ENCODE measurements at places on chromosomes 4 and X.

GRCh38 chrX:40908026-40908425, 172.7 kb upstream of the MED14 start:
- no peak for DNase-seq

DNA sequence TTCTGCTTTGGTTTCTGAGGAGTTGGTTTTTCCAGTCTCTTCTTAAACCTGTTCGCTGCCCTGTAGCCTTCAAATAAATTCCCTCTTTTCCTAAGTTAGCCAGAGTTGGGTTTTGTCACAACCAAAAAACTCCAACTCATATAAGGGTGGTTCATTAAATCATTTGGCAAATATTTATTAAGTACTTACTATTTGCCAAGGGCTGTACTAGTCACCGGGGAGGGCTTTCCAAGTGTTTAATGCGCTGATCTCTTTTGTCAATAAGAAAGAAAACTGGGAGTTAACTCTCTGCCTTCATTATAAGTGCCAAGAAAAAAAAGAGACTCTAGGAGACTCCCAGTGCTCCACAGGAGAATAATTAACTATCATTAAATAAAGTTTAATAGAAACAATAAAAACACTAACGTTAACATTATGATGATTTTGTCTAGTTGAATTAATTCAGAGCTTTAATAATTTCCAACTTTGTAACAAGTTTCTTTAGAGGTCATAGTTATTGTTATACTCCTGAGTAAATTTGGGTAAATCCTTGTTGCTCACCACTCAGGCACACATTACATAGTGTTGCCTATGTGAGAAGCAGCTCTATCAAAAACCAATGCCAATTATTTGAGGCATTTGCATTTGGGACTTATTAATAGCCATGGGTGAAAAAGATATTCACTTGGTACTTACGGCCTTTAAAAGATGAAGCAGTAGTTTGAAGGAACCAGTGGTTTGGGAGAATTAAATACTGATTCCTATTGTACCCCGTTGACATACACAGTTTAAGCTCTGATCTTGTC, 122.5 kb upstream of the TEX13D start:
- DNase-seq: no peak

DNA sequence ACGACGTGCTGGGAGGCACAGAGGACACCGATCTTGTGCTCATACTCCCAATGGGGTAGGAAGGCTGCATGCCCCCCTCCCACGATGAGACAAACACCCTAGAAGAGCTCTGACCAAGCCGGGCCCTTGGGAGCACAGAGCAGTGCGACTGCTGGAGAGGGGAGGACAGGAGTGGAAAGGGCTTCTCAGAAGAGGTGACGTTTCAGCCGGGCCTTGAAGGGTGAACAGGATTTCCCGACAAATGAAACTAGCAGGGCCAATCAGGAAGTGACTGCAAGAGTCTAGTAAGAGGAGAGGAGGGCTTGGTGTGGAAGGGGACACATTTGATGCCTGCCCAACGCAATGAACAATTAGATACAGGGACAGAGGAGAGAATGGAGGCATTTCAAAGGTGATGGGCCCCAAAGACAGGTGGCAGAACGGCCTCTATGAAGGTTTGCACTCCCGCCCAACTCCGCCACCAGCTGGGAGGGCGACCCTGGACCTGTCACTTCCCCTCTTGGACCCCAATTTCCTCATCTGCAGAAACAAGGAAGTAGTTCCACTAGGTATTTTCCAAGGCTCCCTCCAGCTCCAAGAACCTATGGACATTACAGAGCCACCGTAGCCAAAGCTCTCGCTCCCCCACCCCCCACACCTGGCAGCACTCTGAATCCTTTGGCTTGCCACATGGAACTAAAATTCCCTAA, 3.9 kb downstream of the HCFC1 start:
- no peak for DNase-seq

DNA sequence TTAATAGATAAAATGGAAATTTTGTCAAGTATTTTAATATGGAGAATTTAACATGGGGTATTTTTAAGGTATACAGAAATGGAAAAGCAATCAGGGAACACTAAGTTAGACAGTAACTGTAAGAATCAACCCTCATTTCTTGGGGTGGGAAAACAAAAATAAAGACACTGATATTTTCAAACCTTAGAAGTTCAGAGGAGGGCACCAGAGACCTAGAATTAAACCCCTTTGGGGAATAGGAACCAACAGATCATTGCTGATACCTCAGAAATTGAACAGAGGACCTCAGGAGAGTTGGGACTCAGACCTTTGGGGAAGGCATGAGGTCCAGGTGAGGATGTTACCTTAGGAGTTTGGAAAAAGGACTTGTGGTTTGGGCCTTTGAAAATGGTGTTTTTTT, 435.6 kb downstream of the TMA16 start:
- no peak for DNase-seq

- no peak for DNase-seq
Observed at GRCh38 chr4:1500231-1500965, 94.2 kb upstream of the NKX1-1 start.

- no peak for DNase-seq
Observed at GRCh38 chr4:112127803-112128202, 17.5 kb upstream of the FAM241A start.

DNA sequence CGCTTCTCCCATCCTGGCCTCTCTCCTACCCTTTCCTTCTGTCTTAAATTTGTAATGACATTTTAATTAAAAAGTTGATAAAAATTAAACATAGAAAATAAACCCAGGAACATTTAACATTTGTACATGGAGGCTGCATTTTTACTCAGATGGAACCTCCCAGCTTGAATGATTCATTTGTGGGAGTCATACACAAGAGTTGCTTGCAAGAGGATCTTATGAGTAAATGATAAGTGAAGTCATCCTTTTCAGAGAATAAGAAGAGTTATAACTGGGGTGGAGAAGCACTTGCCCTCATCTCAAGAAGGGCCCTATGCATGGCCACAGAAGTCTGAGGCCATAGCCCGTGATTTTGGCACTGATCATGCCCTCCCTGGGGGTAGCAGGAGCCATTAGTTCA, 482.9 kb upstream of the BOD1L1 start:
- DNase-seq: peak; percentile 55

- no peak for DNase-seq
Observed at GRCh38 chr4:63620271-63620670, 789.0 kb downstream of the TECRL start.

- DNase-seq: peak; percentile 44
Observed at GRCh38 chrX:102959471-102959870, 22.4 kb downstream of the RAB40AL start.

DNA sequence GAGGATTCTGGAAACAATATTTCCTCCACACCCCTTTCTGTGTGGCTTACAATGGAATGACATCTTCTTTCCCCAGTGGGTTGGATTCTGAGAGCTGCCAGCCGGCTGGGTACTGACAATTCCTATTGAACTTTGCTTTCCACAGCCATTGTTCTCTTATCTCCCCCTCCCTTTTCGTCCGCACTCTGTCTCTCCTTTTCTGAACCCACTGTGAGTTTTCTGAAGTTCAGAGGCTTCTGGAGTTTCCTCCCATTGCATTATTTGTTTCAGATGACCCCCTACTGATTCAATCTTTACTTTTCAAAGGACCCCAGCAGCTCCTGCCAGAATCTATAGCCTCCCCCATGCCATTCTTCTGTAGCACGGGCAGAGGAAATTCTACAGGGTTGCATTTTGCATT, 10.4 kb downstream of the SMPX start:
- no peak for DNase-seq

GRCh38 chrX:19094654-19095053, 27.6 kb downstream of the ADGRG2 start:
- DNase-seq: no peak

- DNase-seq: peak; percentile 42
Observed at GRCh38 chr4:85496126-85496849, 21.3 kb downstream of the ARHGAP24 start.

GRCh38 chrX:148649145-148649795, 148.9 kb downstream of the AFF2 start:
- no peak for DNase-seq

GRCh38 chr4:159104694-159105414, 2.0 kb downstream of the RAPGEF2 start:
- no peak for DNase-seq

DNA sequence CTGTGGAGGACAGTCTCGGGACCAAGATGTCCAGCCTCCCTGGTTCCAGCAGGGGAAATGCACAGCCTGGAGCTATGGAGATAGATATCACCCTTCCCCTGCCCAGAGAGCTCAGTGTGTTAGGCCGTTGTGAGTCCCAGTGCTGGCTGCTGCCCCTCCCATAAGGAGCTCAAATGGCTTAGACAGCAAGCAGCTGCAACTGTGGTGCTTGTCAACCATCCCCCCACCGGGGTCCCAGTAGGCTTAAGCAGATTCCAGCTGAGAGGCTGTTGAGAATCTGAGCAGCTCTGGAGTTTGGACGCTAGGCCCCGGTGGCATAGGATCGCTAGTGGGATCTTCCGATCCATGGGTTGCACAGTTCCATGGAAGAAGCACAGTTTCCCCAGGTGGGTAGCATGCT, 181.8 kb upstream of the POF1B start:
- no peak for DNase-seq

DNA sequence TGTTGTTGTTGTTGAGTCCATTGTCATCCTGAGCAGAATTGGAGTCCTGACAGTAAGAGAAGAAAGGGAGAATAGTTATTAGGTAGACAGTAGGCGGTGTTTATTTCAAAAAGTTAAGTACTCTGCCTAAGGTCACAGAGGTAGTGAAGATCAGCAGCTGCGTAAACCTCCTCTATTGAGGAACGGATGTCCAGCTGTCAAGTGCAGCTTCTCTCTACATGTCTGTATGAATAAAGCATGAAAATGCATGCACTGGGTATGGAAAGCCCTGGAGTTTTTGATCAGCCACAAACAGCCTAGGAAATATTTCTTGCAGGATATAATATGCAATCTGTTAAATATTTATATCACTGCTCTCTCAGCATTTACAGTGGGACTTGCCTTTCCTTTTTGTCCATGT, 109.4 kb upstream of the CBLL2 start:
- no peak for DNase-seq

DNA sequence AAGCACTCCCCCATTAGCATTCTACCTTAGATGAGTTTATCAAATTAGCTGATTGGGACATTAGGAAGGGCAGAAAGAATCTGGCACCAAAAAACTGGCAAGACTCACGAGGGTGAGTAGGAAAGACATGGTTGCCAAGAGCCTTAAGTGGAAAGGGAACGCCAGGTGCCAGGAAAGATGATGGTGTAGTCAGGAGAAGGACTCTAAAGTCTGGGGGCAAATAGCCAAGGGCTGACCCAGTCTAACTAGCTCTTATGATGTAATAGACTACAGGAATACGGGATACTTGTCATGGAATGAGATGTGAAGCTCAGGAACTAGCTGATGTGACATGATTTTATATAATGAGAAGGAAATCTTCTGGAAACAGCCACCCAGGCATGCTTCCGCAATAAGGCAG, 94.8 kb downstream of the MBNL3 start:
- no peak for DNase-seq

GRCh38 chr4:110198049-110198434, 373 bp downstream of the ELOVL6 start:
- peak; percentile 28 for DNase-seq

- peak; percentile 64 for DNase-seq
Observed at GRCh38 chrX:110407910-110408545, 49.4 kb downstream of the RTL9 start.

DNA sequence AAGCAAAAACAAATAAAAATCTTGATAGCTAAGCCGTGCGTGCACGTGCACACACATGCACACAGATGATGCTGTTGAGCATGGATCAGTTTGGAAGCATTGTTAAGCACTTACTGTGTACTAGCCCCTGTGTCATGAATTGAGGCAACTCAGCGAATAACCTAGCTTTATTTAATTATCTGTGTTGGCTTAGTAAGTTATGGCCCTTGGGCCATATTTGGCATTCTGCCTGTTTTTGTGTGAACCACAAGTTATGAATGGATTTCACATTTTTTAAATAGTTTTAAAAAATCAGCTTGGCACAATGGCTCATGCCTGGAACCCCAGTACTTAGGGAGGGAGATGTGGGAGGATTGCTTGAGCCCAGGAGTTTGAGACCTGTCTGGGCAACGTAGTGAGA, 113.6 kb upstream of the CBLL2 start:
- peak; percentile 11 for DNase-seq

DNA sequence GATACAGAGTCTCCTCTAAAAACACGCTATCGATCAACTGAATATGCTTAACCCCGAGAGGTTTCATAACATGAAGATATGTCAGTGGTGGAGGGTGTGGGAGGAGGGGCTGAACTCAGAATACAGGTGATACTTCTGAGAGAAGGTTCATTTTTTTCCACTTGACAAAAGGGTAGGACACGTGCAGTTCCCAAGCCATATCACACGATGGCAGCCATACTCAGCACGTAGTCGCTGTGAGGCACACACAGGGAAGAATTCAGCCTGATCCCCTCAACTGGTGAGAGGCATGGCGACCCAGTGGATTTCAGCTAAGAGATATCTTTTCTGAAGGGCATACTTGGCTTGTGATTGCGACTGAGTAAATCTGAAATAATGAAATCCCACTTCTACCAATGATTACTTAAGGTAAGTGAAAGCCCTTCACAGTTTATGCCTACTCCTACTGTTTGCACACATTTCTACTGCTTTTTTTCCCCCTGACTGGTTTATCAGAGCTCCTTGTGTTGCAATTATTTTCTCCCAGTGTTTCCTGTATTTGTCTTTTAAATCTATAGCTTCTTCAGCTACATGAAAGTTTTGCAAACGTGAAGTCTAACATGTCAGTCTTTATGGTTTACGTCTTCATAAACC, 133.1 kb downstream of the CORIN start:
- peak; percentile 17 for DNase-seq

- DNase-seq: peak; percentile 35
Observed at GRCh38 chrX:120660637-120661036, 30.8 kb upstream of the C1GALT1C1 start.

DNA sequence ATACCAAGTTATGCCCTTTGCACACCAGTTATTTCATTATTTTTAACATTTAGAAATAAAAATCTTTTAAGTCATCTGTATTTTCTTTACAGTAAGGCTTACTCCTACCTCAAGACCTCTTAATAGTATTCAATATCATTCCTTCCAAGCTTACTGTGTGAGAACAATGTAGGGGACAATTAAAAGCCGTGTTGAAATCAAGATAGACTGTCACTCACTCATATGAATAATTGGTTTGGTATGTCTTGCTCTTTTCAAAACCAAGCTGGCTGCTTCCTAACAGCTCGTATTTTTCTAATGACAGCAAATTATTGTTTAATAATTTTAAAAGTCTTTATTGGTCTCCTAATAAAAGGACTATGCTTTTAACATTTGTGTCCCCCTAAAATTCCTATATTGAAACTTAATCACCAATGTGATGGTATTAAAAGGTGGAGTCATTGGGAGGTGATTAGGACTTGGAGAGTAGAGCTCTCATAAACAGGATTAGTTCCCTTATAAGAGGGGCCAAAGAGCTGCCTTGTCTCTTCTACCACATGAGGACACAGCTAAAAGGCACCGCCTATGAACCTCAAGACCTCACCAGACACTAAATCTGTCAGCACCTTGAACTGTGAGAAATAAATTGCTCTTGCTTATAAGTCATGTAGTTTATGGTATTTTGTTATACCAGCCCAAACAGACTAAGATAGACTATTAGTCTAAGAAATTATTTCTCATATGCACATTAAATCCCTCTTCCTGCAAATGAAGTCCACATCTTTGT, 4.1 kb downstream of the ABCB7 start:
- DNase-seq: no peak
